ENCODE measurements at places on chromosomes 2 and 18.

DNA sequence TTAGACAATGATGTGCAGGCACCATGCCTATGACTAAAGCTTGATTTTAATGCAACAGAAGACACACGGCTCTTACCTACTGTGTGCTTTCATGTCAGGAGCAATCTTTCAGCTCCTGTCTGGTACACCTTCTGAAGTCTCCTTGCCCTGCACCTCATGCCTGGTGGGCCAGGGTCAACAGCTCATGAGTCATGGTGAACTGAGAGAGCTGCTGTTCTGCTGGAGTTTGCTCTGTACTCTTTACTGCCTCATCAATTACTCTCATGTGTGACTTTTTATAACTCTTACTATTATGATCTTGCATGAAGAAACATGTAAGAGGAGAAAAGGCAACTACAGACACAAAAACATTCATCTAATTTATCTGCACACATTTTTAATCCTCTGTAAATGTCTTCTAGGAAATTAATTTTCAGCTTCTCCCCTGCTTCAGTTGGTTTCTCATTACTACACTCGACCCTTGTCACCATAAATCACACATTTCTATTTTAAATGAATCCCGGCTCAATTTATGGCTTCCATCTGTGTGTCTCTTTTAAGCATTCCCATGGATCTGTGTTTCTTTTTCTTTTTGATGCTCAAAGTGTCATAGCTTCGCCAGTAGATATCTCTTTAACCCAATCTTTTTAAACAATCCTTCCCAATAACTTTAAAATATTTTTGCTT is 9.7 kb downstream of the SERPINB7 start:
- no peak for DNase-seq

- no peak for DNase-seq
These were observed 72.9 kb downstream of the QPCT start for GRCh38 chr2:37417321-37417720.

DNA sequence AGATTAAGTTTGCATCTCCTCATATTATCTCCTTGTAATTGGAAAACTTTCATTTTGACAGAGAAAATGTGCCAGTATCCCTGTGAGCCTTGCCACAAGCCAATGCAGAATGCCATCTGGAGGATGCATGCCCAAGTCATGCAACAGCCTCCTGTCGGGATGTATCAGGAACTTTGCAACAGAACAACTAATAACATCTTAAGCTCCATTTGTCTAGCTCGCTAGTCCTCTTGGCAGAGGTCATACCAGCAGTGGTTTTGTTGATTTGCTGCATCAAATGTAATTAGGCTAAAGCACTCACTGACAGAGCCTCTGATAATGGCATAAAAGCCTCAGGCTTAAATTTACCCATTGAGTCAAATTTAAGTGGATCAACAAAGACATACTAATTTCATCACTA is 125.8 kb downstream of the UBE2E3 start:
- DNase-seq, result no peak

DNA sequence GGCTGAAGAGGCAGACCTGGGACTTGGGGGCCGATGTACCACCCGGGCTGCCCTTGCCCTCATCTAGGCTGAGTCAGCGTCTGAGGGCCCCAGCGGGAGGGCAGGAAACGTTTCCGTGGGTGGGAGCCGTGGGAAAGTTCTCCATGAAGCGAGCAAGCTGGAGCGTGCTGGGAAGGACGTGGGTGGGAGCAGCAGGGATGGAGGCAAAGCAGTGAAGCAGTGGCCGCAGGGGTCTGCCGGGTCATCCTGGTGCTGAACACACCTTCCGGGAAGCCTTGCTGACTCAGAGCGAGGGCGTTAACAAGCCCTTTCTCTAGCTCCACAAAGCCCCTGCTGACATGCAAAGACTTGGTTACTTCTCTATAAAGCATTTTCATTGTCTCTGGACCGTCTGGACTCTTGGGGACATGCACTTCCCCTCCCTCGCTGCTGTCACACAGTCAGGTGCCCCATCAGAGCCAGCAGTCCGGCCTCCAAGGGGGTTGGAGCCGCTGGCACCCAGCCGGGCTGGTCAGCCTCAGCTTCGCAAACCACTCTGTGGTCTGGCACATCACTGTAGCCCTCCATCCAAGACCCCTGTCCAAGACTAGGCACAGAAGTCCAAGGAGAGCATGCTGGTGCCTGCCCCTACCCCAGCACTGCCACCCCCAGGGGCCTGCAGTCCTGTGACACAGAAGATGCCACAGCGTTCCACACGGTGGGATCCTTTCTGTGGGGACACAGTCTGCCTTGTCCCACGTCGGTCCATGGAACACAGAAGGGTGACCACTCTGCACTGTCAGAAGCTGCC is 115.1 kb upstream of the GPC1 start:
- DNase-seq, result no peak

GRCh38 chr18:23918395-23919032 is 96.0 kb upstream of the TTC39C start:
- DNase-seq, result peak; percentile 84

DNA sequence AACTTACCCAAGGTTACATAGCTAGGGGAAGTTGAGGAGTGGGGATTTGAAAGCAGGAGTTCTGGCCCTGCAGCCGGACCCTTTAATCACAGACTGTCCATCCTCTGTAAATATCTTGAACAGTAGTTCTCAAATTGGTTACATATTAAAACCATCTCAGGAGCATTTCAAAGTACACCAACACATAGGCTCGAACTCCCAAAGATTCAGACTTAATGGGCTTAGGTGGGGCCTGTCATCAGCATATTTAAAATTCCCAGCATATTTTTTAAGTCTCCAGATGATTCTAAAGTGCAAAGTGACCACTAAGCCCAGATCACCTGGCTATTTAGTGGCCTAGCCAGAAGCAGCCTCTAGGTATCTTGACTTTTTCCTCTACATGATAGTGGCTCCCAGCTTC is 192.2 kb downstream of the ZNF385B start:
- no peak for DNase-seq

GRCh38 chr2:64104933-64105332 is 39.3 kb downstream of the PELI1 start:
- no peak for DNase-seq

DNA sequence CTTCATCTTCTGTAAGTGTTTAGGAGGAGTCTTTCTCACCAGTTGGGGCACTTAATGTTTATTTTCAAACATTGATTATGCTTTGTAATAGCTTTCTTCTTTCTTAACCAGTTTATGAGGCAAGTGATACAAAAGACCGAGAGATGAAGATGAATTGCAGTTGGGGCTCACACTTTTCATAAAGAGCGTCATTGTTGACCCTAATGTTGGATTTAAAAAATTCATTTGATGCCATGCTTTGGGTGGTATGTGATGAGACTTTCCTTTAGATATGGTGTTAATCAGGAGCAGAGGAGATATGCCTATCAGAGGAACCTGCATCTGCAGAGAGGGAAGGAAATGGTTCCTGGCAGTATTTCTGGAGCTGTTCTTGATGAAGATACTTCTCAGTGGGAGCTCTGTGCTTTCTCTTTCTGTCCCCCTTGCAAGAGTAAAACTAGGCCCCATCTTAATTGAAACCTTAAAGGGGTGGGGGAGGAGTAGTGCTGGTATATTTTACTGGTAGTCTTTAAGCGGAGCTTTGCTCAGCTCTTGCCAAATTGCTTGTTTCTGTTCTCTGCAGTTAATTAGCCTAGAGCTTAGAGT is 2.3 kb downstream of the EML4 start:
- DNase-seq, result no peak

DNA sequence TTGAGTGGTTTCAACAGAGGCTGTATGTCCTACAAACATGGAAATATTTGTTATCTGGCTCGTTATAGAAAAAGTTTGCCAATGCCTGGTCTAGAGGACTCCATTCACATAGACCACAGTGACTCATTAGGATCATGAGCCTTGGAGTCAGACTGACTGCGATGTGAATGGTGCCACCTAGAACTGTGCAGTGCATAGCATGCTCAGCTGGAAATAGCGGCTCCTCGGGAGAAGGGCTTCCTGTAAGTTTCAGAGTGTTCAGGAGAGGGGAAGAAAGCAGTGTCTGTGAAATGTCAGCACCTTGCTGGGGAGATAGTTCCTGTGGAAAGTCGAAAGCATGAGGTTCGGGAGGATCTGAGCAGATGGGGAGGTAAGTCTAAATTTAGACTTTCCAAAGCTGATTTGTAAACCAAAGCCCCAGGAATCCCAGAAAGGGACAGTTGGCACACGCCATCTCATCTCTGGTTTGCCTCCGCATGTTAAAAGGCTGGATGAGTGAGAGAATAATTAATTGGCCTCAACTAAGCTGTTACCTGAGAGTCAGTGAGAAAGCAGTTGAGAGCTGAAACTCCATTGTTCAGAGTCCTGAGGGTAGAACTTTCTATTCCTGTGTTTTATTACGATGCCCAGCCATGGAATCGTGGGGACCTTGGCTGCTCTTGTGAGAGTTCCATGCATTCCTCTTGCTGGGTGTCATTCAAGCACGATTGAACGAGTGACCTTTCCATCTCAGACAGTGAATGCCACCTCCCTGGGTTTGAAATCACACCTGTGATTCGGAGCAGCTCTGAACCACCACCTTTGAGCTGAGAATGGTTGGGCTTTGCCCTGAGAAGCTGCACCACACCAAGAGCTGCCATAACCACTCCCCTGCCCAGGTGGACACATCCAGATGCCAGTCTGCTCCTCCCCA is 99.5 kb downstream of the MAPK4 start:
- DNase-seq, result no peak
